ENCODE measurements at places on chromosomes 16 and 17. TPM values are rescaled to one million over a fixed set of nuclear protein-coding genes. Genes with fewer than 3 reads are reported as not detected.

ATP2A1 gene
- total RNA-seq, result 0.26 TPM

CFAP52 gene
- total RNA-seq, result not detected

CCR7 gene
- total RNA-seq, result not detected

INTS2 gene
- 11.0 TPM for total RNA-seq

NDE1 gene
- 12.0 TPM for total RNA-seq

CDH13 gene
- total RNA-seq, result 2.7 TPM

OTOP3 gene
- total RNA-seq, result not detected

KRT9 gene
- not detected for total RNA-seq

COQ7 gene
- 34.0 TPM for total RNA-seq

MYO18A gene
- total RNA-seq, result 42.8 TPM

SLC6A4 gene
- 0.03 TPM for total RNA-seq

HAS3 gene
- total RNA-seq, result 0.06 TPM

RNF222 gene
- not detected for total RNA-seq

PPM1E gene
- 18.5 TPM for total RNA-seq

SLC5A11 gene
- total RNA-seq, result not detected

CES5A gene
- total RNA-seq, result not detected

GAST gene
- not detected for total RNA-seq

EPOP gene
- 3.7 TPM for total RNA-seq

CSH2 gene
- total RNA-seq, result not detected

ACOX1 gene
- total RNA-seq, result 87.9 TPM

DGKE gene
- 3.6 TPM for total RNA-seq

INO80E gene
- total RNA-seq, result 66.0 TPM

RCVRN gene
- not detected for total RNA-seq

MRPL27 gene
- 159 TPM for total RNA-seq

ZNF624 gene
- 2.8 TPM for total RNA-seq

C17orf100 gene
- 2.8 TPM for total RNA-seq

KRT28 gene
- total RNA-seq, result not detected

RNF112 gene
- 0.88 TPM for total RNA-seq

MNT gene
- total RNA-seq, result 20.5 TPM

TSPAN10 gene
- total RNA-seq, result 0.55 TPM

PNPO gene
- total RNA-seq, result 20.8 TPM

HEATR9 gene
- total RNA-seq, result not detected

SHISA6 gene
- 2.0 TPM for total RNA-seq

SMIM5 gene
- total RNA-seq, result 0.98 TPM

RBFOX1 gene
- total RNA-seq, result not detected

G6PC1 gene
- 0.18 TPM for total RNA-seq

C16orf92 gene
- not detected for total RNA-seq

PABPN1L gene
- 0.23 TPM for total RNA-seq

KCNAB3 gene
- not detected for total RNA-seq

OR3A3 gene
- not detected for total RNA-seq

RNF43 gene
- total RNA-seq, result 10.6 TPM

TBC1D3L gene
- 22.9 TPM for total RNA-seq

CCDC144A gene
- 0.52 TPM for total RNA-seq

Data from adrenal gland (tissue), 19 donors.